Activated effector memory CD4-positive, alpha-beta T cell treated with Interleukin-2 at 50 U/mL for 16 hours (primary cell): ENCODE measurements at places on chromosomes 3 and 15.

DNA sequence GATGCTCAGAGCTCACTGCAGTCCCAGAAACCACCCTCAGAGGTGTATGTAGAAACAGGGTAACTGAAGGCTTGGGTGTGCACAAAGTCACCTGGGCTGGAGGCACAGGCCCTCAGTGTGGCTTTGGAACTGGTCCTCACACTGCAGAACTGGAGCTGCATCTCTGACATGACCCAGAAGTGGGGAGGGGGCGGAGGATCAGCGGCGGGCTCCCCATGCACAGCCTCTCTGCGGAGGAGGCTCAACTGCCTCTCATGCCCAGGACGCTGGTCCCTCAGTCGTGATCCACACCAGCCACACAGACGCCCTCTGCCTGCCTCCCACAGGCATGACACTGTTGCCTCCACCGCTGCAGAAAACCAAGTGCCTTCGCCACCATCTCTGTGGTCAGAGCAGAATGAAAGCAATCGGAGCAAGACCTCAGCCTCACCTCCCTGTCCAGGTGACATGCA lies 73.7 kb downstream of the TM2D3 start:
- DNase-seq = no peak

DNA sequence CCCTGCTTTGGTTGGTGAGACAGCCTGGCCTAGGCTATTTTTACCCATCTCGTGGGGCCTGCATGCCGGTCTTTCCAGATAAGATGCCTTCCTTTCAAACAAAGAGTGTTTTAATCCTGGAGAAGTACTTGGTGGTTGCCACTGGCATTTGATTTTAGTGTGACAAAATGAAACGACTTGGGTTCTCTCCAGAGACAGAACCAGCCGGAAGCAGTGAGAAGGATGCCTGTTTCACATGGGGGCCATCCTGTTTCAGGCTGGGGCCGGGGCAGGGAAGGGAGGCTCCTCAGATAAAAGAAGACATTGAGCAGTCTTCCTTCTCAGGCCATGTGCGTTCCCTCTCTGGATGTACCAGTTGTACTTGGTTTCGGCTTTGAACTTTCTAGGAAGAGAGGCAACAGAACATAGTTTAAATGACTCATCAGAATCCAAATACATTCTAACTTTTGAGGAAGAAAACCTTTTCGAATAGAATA lies 74.9 kb downstream of the TOP2B start:
- no peak for DNase-seq

- no peak for DNase-seq
These were observed 845.4 kb downstream of the NAALADL2 start for GRCh38 chr3:175704366-175705055.

DNA sequence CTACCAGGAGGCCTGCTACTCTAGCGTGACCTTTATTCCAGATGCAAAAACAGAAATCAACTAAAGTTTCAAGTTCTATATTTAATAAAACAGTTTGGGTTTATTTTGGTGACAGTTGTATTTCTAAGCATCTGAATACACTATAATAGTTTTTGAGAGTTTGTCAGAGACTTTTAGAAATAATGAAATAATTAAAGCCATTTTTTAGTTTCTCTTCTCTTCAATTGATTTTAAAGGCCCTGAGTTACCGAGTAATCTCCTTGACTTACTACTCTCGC lies 523.4 kb downstream of the CADM2 start:
- DNase-seq = no peak

GRCh38 chr3:113105966-113106660 lies 105.2 kb upstream of the BOC start:
- DNase-seq = no peak

- no peak for DNase-seq
These were observed 353.6 kb downstream of the SHQ1 start for GRCh38 chr3:72494626-72495025.

DNA sequence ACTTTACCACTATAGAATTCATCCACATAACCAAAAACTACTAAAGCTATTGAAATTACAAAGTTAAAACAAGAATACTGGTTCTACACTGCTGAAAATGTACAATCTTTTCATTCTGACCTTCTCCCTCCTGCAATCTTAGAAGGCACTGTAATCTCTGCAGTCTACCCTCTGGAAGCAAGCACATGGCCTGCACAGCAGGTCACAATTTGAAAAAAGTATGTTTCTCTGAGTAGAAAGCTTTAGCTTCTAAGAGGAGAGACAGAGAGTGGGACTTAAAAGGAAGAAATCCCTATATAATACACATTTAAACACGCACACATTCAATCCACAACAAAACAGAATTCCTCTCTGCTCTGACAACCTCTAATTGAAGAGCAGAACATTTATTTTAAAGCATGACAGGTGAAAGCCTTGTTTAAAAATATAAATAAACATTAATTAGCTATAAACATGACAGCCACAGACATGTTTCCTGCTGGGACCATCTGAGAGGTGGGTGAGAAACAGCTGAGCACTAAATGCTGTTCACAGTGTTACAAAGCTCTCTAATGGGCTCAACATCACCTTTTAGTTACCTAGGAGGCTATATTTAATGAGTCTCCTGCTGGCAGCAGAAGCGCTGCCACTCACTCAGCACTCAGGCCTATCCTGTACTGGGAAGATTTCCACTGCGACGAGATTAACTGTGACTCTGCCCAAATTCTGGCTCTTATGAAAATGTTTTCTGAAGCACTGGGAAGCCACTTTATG lies 447.4 kb downstream of the AGBL1 start:
- no peak for DNase-seq

- no peak for DNase-seq
These were observed 12.5 kb downstream of the MRPS25 start for GRCh38 chr3:15052335-15053242.

DNA sequence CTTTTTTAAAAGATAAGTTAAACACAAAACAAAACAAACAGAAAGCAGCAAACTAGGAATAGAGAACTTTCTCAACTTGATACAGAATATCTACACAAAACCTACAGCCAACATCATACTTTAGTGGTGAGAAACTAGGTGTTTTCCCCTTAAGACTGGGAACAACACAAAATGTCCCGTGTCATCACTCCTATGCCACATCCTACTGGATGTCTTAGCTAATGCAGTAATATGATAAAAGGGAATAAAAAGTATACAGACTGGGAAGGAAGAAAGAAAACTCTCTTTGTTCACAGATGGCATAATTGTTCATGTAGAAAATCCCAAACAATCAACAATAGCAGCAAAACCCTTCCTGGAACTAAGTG lies 45.9 kb downstream of the TMEM45A start:
- DNase-seq = no peak

GRCh38 chr15:49103002-49103401 lies 52.4 kb downstream of the COPS2 start:
- no peak for DNase-seq

DNA sequence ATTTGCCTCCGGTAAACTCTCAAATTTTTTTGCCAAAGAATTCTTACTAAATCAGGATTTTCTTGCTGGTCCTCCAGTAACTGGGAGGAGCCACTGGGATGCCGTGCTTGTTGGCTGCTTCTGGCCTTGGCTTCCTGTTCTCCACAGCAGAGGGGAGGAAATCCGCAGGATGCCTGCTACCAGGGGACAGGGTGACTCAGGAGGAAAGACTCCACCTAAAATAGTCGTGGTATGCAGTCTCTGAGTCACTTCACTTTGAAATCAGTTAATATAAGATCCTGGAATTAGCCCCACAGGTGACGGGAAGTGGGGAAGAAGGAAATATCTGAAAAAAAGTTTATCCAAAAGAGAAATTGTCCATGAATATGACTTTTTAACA lies 6.5 kb upstream of the TM4SF18 start:
- no peak for DNase-seq

DNA sequence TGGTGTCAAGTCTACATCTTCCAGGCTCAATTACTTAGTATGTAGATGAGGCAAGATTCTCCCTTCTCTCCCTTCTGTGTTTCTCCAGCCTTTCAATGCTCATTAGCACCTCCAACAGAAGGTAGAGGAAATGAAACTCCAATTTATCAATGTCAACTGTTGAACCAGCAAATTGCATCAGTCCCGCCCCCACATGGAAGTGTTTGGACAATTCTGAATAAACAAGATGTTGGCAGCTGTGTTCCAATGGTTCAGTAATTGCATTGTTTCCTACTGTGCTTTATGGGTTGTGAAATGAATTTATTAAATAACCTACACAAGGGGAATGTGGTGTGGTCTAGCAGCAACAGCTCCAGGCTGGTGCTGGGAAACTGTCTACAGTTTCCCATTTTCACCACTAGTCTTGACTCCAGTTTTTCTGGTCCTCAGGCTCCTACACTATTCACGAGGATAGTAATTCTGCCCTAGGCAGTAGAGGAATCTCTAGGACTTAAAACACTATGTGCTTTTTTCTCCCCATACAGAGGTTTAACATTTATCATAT lies 91.9 kb downstream of the MB21D2 start:
- no peak for DNase-seq

GRCh38 chr3:124469555-124469954 lies 260.7 kb upstream of the UMPS start:
- DNase-seq = no peak

- no peak for DNase-seq
These were observed 53.8 kb upstream of the MAP4 start for GRCh38 chr3:48070030-48070429.

DNA sequence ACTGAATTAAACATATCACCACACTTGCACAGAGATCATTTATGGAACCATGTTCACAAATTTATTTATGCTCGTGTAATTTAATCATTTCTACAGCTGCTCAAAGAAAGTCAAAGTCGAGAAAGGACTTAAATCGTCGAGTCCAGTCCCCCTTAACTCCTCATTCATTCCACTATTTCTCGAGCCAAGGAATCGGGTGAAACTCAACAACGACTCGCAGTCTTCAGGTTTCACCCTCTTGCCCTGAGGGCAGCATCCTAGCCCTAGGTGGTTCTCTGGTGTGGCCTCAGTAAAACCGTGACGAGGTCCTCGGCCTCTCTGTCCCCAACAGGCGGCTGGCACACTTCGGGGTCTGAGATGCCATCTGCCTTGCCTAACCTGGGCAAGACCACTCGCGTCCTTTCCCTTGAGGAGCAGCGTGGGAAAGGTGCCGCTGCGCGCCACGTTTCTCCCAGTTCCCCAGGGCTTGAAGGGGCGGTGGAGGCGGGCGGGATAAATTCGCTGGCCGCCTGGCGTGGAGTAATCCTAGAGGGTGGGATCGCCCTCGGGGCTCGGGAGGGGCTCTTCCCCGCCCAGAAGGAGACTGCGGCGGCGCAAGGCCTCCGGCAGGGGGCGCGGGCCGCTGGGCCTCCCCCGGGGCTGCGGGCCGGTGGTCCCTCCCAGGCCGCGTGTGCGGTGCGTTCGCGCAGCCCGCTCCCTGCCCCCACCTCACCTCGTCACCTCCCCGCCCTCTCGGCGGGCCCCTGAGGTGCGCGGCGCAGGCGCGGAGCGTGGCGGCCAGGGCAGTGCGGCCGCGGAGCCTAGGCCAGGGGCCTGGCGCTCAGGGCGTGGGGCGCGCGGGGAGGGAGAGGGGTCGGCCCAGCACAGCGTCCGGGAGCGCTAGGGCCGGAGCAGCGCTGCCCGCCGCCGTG lies at the start of gene ZNF639:
Gene ZNF639, plus strand, starts transcription at position 746 of the 911 bp plus-strand sequence. CDS start 5,263 bp downstream, outside the sequence.
- peak; percentile 75 for DNase-seq

DNA sequence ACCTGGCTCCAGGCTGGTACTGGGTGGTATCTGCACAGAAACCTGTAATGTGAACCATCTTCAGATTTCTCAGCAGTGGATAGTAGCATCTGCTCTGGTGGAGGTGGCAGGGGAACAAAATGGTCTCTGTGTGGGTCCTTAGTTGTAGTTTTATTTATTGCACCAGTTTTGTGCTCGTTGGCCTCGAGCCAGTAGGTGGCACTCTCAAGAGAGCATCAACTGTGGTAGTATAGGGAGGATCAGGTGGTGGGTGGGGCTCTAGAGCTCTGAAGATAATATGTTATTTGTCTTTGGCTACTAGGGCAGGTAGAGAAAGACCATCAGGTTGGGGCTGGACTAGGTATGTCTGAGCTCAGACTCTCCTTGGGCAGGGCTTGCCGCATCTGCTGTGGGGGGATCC lies 254.0 kb upstream of the GPR149 start:
- no peak for DNase-seq

DNA sequence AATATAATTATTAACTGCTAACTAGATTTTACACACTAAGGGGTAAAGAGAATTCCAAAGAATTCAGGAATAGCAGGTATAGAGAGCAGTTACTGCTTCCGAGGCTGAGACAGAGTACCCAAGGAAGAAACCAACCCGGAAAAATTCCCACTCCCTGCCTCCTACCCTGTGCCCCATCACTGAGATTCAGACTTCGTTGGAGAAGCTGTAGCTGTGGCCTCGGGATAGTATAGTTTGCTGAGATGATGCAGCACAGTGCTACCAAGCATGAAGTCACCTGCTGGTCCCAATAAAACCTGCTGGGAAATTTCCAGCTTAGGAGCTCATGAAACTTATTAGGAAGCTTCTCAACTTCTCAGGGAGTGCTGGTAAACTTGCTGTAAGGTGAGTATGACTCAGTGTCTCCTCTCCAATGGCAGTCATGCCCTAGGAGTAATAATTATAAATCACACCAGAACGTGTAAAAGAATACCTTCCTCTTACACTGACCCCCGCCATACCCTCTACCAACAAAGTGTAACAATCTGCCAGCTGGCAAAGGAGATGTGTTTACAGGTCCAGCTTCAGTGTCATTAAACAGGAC lies 215.2 kb upstream of the ROBO2 start:
- DNase-seq = no peak

- DNase-seq = no peak
These were observed 5.4 kb upstream of the SLC6A6 start for GRCh38 chr3:14397046-14397445.

DNA sequence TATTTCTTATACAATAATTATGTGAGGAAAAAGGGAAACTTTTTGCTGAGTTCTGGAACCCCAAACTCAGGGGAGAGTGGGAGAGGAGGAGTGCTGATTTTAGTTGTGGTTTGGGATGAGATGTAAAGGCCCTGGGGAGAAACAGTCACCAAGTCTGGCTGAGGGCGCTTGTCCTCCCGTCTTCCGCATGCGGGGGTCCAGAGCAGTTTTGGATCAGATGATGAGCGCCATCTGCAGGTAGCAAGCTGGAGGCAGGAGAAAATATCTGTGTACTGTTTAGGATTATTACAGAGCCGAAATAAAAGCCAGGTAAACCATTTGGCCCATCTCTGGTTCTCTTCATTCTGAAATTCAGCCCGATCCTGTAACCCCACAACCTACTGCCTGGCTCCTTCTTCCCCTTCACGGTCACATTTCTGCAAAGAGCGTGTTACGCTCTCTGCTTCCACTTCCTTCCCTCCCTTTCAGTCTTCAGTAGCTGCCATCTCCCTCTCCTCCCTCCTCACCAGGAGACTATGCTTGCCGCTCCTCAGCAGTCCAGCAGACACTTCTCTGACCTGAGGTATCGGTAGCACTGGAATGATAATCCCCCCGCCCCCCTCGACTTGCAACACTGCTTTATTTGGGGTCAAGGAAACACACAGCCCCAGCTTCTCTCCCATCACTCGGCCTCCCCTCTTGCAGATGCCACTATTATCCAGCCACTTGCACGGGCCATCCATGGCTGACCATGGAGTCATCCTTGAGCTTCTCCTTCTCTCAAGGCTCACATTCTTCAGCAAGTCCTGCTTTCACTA lies 1.4 kb upstream of the PARP14 start:
- DNase-seq = peak; percentile 75

- peak; percentile 91 for DNase-seq
These were observed at the start of gene MINDY2 for GRCh38 chr15:58770857-58771620. Gene MINDY2, plus strand, starts transcription at chr15:58771302. Its CDS starts 94 bp downstream, at chr15:58771396.
